Adipocyte (in vitro differentiated cells): ENCODE measurements at places on chromosomes 7 and 10.

DNA sequence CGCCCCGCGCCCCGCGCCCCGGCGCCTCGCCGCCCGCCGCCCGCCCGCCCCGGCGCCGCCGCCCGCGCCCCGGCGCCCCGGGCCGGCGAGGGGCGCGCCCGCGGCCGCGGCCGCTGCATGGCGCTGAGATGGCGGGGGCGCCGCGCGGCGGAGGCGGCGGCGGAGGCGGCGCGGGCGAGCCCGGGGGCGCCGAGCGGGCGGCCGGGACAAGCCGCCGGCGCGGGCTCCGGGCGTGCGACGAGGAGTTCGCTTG is 174 bp downstream of the ADCY1 start:
- DNase-seq = no peak

DNA sequence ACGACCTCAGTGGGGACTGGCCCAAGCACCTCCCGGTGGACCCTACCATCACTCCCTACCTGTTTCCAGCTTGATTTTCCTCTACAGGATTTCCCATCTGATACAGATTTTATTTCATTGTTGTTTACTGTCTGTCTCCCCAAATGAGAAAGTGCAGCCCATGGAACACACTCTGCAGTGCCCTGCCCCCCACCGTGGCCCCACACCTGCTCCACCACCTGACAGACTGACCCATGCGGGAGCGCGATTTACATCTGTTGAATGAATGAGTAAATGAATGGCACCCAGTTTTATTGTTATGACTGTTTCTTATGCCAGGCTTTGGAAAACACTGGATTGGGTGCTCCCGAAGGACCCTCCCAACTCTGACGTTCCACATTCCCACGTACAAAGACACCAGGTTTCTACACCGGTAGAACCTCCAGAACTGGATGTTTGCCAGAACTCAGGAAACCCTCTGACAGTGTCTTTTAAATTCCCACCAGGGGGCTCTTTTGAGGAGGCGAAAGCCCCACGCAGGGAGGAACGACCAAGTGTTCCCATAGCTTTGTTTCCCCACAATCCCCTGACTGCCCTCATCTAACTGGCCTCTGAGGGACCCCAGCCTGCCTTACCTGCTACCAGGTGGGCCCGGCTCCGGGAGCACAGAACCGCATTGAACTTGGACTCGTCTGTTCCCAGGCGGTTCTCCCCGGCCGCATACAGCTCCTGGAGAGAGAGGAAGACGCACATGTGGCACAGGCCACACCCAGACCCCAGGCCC is 29.0 kb downstream of the PLAC9 start:
- peak; percentile 48 for DNase-seq

GRCh38 chr10:13334556-13334955 is 13.5 kb downstream of the SEPHS1 start:
- DNase-seq = no peak

GRCh38 chr10:115427611-115428010 is 334.4 kb downstream of the ATRNL1 start:
- DNase-seq = no peak

GRCh38 chr10:16184906-16185305 is 251.9 kb upstream of the PTER start:
- DNase-seq = no peak

DNA sequence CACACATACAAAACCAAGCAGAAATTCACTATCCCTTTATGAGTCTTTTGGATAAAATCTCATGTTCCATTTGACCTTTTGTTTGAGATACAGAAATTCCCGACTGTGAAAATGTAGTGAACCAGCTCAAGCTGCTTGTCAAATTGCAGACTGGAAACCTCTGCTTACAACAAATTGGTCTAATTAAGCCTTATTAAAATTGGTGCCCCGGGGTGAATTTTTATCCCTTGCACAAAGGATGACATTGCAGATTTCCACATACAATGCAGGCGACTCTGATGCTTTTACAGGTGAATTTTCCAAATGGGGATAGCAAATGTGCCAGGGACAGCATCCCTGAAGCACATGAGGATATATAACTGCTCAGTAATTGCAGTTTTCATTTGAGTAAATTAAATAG is 257.3 kb downstream of the BMPER start:
- DNase-seq = no peak

DNA sequence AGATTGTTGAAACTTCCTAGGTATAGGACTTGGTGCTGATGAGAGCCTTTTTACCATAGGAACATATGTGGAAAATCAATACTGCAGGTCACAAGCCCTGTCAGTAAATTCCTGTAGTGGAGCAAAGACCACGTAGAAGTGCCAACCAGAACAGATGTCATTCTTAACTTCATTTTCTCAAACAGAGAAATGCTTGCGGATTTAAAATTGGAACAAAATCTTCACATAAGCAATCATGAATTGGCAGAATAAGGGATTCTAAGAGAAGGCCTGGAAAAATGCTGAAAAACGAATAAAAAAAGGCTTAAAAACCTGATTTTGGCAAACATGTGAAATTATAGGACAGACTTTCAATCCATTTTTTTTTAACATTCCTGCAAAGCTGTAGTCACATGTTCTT is 80.8 kb upstream of the SMIM30 start:
- DNase-seq = no peak

DNA sequence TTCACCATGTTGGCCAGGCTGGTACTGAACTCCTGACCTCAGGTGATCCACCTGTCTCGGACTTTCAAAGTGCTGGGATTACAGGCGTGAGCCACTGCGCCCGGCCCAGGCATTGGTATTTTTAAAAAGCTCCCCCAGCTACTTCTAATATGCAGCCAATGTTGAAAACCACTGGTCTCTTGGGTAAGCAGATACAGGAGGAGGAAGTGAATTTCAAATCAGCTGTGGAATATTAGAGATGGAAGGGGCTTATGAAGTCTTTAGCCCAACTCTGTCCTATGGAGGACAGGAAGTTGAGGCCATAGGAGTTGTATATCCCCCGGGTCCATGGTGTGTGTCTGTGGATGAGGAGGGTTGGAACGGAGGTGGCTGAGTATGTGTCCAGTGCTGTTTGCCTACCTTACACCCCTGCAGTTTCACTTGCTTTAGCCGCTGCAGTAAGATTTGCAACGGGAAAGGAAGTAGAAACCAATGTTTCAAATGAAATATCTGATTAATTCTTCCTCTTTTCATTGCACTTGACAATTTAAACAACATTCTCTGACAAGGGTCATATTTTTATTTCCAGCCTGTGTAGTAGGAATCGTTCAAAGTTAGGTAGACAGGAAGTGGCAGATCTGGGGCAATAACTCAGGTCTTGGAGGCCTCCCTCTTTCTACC is 3.4 kb downstream of the PDE6C start:
- no peak for DNase-seq
